ENCODE measurements at places on chromosomes 2 and 18. TPM values are rescaled to one million over a fixed set of nuclear protein-coding genes. Genes with fewer than 3 reads are reported as not detected.
A peak's percentile ranks its signal among the peaks of the same experiment; 100 is the strongest.

DNA sequence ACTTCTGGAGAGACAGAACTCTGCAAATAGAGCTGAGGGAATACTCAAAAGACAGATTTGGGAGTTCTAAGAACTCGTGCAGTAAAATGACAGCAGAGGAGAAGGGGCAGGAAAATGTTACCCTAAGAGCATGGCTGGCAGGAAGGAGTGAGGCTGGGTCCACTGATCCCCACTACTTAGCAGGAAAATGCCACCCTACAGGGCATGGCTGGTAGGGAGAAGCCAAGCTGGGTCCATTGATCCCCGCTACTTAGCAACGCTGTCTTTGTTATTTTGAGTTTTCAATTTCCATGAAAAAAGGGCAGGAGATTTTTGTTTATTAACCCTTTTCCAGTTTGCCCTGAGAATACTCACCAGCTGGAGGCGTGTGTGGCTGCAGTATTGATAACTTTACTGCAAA is 100.3 kb upstream of the TMEM200C start:
- no peak for DNase-seq
- peaks cover 9% of the 10 kb centered on the region for H3K36me3 ChIP-seq
- no peaks in the 10 kb centered on the region for H3K27me3 ChIP-seq
- no peaks in the 10 kb centered on the region for H3K4me1 ChIP-seq
- H3K4me3 ChIP-seq = no peak overlapping the region

DNA sequence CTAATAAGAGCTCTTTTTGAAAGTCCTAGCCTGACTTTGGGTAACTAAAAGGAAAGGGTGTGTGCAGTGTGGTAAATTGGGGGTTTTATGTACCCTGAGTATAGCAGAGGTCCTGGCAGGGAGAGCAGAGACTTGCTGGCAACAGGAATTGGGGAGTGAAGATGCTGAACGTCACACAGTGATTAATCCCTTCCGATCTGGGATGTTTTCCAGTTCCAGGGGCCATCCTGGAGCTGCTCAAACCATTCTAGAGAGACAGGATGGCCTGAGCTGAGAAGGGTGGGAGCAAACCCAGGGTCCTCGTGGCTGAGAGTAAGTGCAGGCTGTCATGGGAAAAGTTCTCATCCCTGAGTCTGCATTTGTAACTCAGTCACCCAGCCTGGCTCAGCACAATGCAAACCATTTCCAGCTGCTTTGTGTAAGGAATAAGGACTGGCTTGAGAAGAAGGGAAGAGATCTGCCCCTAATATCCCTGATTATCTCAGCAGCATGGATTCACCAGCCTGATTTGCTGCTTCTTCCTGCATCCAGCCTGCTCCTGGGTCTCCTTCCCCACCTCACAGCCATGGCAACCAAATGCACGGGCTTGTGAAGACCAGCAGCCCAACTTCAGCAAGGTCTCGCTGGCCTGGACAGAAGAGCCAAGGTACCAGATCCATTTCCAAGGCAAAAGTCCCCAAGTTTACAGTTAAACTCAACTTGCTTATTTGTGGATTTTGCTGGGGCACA is 47.1 kb upstream of the CELF4 start:
- H3K4me3 ChIP-seq = no peak overlapping the region
- peaks cover 5% of the 10 kb centered on the region for H3K27me3 ChIP-seq
- H3K36me3 ChIP-seq = no peaks in the 10 kb centered on the region
- no peak for DNase-seq

GRCh38 chr2:204258890-204259289 is 286.4 kb upstream of the PARD3B start:
- no peaks in the 10 kb centered on the region for H3K36me3 ChIP-seq
- no peak for DNase-seq
- no peaks in the 10 kb centered on the region for H3K4me1 ChIP-seq
- H3K4me3 ChIP-seq = no peak overlapping the region

DNA sequence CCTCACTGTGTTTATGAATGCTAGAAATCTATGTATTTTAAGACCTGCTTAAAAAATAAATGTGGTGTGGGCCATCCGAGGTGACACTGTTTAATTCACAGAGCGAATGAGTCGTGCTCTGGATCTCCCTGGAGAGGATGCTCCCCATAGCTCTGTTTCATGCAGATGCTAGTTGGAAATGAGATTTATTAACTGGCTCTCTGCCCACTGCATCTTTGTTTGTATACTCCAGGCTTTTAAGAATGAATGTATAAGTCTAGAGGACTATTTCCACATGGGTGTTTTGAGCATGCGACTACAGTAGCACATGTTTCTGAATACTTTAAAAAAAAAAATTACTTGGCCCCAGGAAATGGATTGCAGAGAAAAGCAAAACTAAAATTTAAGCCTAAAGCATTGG is 3.9 kb downstream of the MAPRE2 start:
- peaks cover 82% of the 10 kb centered on the region for H3K4me1 ChIP-seq
- peak overlapping the region; percentile 94 for H3K27ac ChIP-seq
- H3K27me3 ChIP-seq = no peaks in the 10 kb centered on the region
- peaks cover 3% of the 10 kb centered on the region for H3K36me3 ChIP-seq

- no peaks in the 10 kb centered on the region for H3K27me3 ChIP-seq
- H3K4me3 ChIP-seq = no peak overlapping the region
- no peaks in the 10 kb centered on the region for H3K36me3 ChIP-seq
These were observed 36.1 kb downstream of the STPG4 start for GRCh38 chr2:47119001-47119400.

GRCh38 chr2:226898897-226899296 is 63.0 kb downstream of the RHBDD1 start:
- peaks cover 10% of the 10 kb centered on the region for H3K4me1 ChIP-seq
- H3K27ac ChIP-seq = no peak overlapping the region
- H3K4me3 ChIP-seq = no peak overlapping the region
- no peak for DNase-seq

- no peak for DNase-seq
- H3K27ac ChIP-seq = no peak overlapping the region
- no peak overlapping the region for H3K4me3 ChIP-seq
- no peaks in the 10 kb centered on the region for H3K4me1 ChIP-seq
- H3K27me3 ChIP-seq = peaks cover 8% of the 10 kb centered on the region
- no peaks in the 10 kb centered on the region for H3K36me3 ChIP-seq
These were observed 49.6 kb downstream of the SRD5A2 start for GRCh38 chr2:31531101-31531500.

GRCh38 chr2:239720361-239721360 is 304.5 kb downstream of the NDUFA10 start:
- no peaks in the 10 kb centered on the region for H3K27me3 ChIP-seq
- H3K4me3 ChIP-seq = no peak overlapping the region
- no peak for DNase-seq

DNA sequence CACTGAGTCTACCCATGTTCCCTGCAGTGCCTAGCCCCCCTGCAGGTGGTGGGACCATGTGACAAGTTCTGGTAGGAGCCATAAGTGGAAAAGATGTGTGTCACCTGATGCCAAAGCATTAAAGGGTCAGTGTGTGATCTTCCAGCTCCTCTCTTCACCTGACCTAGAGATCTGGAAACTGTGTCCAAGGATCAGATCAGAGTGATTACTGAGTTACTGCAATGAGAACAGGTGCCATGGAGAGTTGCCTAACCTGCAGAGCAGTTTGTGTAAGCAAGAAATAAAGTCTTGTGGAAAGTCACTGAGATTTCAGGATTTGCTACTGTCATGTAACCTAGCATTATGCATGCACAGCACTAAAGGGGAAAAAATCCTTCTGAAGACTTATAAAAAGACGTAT is 90.6 kb downstream of the ACVR1C start:
- no peaks in the 10 kb centered on the region for H3K4me1 ChIP-seq
- H3K27me3 ChIP-seq = no peaks in the 10 kb centered on the region
- DNase-seq = no peak
- H3K36me3 ChIP-seq = peaks cover 25% of the 10 kb centered on the region

- H3K27ac ChIP-seq = no peak overlapping the region
- no peak overlapping the region for H3K4me3 ChIP-seq
- H3K27me3 ChIP-seq = no peaks in the 10 kb centered on the region
- no peaks in the 10 kb centered on the region for H3K36me3 ChIP-seq
These were observed 5.3 kb downstream of the NEU4 start for GRCh38 chr2:241814393-241814642.

DNA sequence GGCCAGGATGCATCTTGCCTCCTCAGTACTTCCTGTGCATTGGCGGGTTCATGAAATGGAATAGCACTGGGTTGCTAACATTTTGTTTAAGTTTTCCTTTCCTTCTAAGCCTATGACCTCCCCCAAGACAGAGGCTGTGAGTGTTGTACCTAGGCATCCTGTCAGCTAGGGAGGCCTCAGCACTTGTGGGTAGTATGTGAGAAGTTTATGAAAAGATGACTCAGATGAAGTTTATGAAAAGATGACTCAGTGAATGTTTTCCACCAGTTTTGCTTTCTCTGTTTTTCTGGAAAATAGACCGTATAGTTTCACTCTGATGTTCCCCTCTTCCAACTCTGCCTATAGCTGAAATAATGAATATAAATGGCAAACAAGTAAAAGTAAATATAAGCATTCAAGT is 412.9 kb downstream of the TMEM182 start:
- no peak for DNase-seq
- no peaks in the 10 kb centered on the region for H3K36me3 ChIP-seq
- H3K27ac ChIP-seq = no peak overlapping the region
- no peaks in the 10 kb centered on the region for H3K4me1 ChIP-seq

- no peak overlapping the region for H3K27ac ChIP-seq
- H3K36me3 ChIP-seq = no peaks in the 10 kb centered on the region
- no peaks in the 10 kb centered on the region for H3K4me1 ChIP-seq
- H3K4me3 ChIP-seq = no peak overlapping the region
- DNase-seq = no peak
- peaks cover 6% of the 10 kb centered on the region for H3K27me3 ChIP-seq
These were observed 388.1 kb upstream of the SLC14A2 start for GRCh38 chr18:45227001-45227742.

DNA sequence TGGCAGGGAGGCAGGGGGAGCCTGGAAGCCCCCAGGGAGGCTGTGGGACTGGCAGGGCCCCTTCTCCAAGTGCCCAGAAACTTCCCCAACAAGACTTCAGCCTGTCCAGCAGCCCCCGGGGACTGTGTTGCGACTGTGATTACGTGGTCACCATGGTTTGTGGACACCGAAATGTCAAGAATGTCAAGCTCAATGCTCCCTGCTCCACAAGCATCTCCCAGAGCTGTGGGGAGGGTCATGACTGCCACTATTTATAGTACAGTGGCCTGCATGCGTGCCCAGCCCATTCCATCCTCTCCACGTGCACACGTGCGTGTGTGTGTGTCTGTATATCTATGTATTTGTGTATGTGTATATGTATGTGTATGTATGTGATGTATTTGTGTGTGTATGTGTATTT is 93.8 kb upstream of the MBOAT2 start:
- no peak for DNase-seq
- H3K36me3 ChIP-seq = no peaks in the 10 kb centered on the region
- H3K4me1 ChIP-seq = peaks cover 12% of the 10 kb centered on the region
- no peak overlapping the region for H3K4me3 ChIP-seq
- H3K27me3 ChIP-seq = peaks cover 33% of the 10 kb centered on the region
- no peak overlapping the region for H3K27ac ChIP-seq

- no peak overlapping the region for H3K4me3 ChIP-seq
- peak; percentile 22 for DNase-seq
- peaks cover 3% of the 10 kb centered on the region for H3K27me3 ChIP-seq
- H3K27ac ChIP-seq = no peak overlapping the region
- no peaks in the 10 kb centered on the region for H3K36me3 ChIP-seq
- no peaks in the 10 kb centered on the region for H3K4me1 ChIP-seq
These were observed 367.4 kb upstream of the MYT1L start for GRCh38 chr2:2698182-2699120.

- no peak overlapping the region for H3K27ac ChIP-seq
- H3K27me3 ChIP-seq = no peaks in the 10 kb centered on the region
- no peak overlapping the region for H3K4me3 ChIP-seq
- no peak for DNase-seq
- no peaks in the 10 kb centered on the region for H3K36me3 ChIP-seq
These were observed 53.7 kb upstream of the LGALSL start for GRCh38 chr2:64400105-64400728.

- peaks cover 43% of the 10 kb centered on the region for H3K4me1 ChIP-seq
- no peak overlapping the region for H3K4me3 ChIP-seq
- H3K27ac ChIP-seq = no peak overlapping the region
- H3K36me3 ChIP-seq = peaks cover 19% of the 10 kb centered on the region
- no peaks in the 10 kb centered on the region for H3K27me3 ChIP-seq
These were observed 126.6 kb downstream of the TMEM131 start for GRCh38 chr2:97868986-97869721.

- H3K4me1 ChIP-seq = no peaks in the 10 kb centered on the region
- H3K27ac ChIP-seq = no peak overlapping the region
- no peak overlapping the region for H3K4me3 ChIP-seq
- H3K27me3 ChIP-seq = peaks cover 1% of the 10 kb centered on the region
These were observed 244.1 kb downstream of the NCKAP5 start for GRCh38 chr2:133324150-133324561.

- DNase-seq = no peak
- H3K4me3 ChIP-seq = no peak overlapping the region
- H3K4me1 ChIP-seq = no peaks in the 10 kb centered on the region
- no peak overlapping the region for H3K27ac ChIP-seq
- H3K36me3 ChIP-seq = no peaks in the 10 kb centered on the region
These were observed 14.0 kb upstream of the CAVIN2 start for GRCh38 chr2:191860760-191861466.

- H3K4me3 ChIP-seq = no peak overlapping the region
- peaks cover 16% of the 10 kb centered on the region for H3K27me3 ChIP-seq
- DNase-seq = no peak
- no peak overlapping the region for H3K27ac ChIP-seq
These were observed 278.4 kb downstream of the AGPS start for GRCh38 chr2:177670791-177671535.

- no peak overlapping the region for H3K4me3 ChIP-seq
- H3K36me3 ChIP-seq = no peaks in the 10 kb centered on the region
- no peaks in the 10 kb centered on the region for H3K4me1 ChIP-seq
- no peak overlapping the region for H3K27ac ChIP-seq
- H3K27me3 ChIP-seq = no peaks in the 10 kb centered on the region
These were observed 948.0 kb upstream of the CNTNAP5 start for GRCh38 chr2:123077101-123077500.

DNA sequence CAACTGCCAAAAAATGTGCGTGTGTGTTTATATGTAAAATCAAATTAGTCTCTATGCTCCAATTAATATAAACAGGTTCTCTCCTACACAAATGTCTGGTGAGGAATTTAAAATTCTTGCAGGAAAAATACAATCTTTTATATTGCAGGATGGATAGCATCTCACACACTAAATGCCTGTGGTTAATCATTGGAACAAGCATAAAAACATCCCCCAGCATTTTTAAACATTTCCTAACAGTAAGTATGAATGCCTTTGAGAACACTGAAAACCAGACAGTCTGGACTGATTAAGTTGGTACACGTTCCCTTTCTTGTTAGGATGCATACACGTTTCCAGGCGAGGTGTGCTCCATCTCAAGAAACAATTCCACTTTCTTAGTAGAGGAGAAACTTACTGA is 29.9 kb upstream of the PDE1A start:
- no peaks in the 10 kb centered on the region for H3K36me3 ChIP-seq
- no peak overlapping the region for H3K4me3 ChIP-seq
- H3K27ac ChIP-seq = no peak overlapping the region
- no peaks in the 10 kb centered on the region for H3K27me3 ChIP-seq
- DNase-seq = no peak

GRCh38 chr18:74930616-74931015 is 278.3 kb downstream of the PTGR3 start:
- H3K4me3 ChIP-seq = no peak overlapping the region
- H3K27ac ChIP-seq = no peak overlapping the region
- peaks cover 46% of the 10 kb centered on the region for H3K36me3 ChIP-seq
- H3K27me3 ChIP-seq = no peaks in the 10 kb centered on the region

Gene ELOA2
- total RNA-seq = not detected

Gene PPP1R1C
- total RNA-seq = not detected

Gene ERCC3
- 65.8 TPM for total RNA-seq

Gene MAPRE2
- 56.8 TPM for total RNA-seq

Gene ZNF514
- total RNA-seq = 43.9 TPM

Gene NEURL3
- 0.39 TPM for total RNA-seq

Gene ADD2
- total RNA-seq = 10.9 TPM

Gene GPR45
- not detected for total RNA-seq

Gene IRS1
- 11.4 TPM for total RNA-seq

Gene C2orf72
- not detected for total RNA-seq

Gene GCKR
- not detected for total RNA-seq

Gene LBX2
- total RNA-seq = not detected

Gene TACR1
- not detected for total RNA-seq

Gene VIT
- not detected for total RNA-seq

Gene CPO
- not detected for total RNA-seq
